HepG2 (cell line): ENCODE measurements at places on chromosomes 2 and 18.

DNA sequence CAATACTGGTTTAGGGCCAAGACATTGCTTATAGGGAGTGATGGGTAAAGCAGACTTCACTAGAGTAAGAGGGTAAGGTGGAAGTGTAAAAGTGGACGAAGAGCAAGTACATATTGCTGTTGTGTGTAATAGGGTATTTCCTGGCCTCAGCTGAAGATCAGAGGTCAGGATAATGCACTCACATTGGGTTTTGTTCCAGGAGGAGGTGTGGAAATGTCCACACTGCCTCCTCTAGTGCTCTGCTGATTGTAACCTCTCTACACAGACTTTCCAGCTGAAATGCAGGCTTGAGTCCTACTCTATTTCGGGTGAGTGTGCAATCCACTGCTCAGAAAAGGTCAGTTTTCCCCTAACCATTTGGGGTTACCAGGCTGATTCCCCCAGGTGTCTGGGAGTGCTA lies 41.7 kb upstream of the PLA2R1 start:
- DNase-seq = no peak

- no peak for DNase-seq
These were observed 112.2 kb upstream of the FZD5 start for GRCh38 chr2:207881902-207882301.

- no peak for DNase-seq
These were observed 77.8 kb downstream of the GALNT14 start for GRCh38 chr2:31060397-31060796.

DNA sequence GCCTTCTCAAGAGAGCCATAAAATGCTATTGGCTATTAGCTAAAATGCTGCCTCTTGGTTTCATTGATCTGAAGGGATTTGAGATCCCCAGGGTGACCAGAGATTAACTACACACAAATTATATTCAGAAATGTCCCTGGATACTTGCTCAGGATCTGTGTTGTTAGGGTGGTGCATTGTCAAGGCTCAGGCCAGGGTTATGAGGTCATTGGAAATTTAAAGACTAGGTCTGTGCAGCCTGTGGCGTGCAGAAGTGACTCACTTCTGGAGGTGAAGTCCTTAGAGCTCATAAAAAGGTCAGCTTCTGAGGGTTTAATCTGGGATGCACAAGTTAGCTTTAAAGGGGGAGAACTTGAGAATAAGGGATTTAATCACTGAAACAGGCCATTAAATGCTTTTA lies 23.5 kb downstream of the LRRTM1 start:
- DNase-seq = no peak

DNA sequence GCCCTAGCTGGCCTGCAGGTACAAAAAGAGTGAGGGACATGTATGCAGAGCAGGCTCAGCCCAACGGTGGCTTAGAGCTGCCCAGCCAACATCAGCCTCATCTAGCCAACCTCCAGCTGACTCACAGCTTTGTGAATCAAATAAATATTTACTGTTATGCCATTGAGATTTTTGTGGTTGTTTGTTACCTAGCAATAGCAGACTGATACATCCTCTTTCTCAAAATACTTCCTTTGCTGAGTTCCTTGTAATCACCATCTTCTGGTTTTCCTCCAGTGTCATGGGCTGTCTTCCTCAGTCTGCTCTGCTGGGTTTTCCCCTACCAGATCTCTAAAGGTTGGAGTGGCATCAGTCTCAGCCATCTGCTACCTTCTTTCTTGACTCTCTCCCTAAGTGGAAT lies 126.6 kb upstream of the SLC1A4 start:
- DNase-seq = no peak

DNA sequence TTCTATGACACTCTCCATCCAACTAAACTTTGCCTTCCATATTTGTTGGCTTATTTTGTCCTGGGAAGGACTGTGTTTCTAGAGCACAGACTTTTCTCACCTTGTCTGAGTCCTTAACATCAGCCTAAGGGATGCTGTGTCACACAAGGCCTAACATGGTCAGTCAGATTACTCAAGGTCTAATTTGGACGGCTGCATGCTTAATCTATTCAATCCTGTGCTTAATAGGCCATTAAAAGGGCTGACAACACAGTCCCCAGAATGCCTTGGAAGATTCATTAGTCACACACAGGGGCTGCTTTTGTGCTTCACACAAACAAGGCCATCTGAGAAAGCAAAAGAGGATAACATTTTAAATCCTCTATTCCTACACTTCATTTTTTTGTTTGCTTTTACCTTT lies 84.0 kb downstream of the DYNAP start:
- DNase-seq = no peak

DNA sequence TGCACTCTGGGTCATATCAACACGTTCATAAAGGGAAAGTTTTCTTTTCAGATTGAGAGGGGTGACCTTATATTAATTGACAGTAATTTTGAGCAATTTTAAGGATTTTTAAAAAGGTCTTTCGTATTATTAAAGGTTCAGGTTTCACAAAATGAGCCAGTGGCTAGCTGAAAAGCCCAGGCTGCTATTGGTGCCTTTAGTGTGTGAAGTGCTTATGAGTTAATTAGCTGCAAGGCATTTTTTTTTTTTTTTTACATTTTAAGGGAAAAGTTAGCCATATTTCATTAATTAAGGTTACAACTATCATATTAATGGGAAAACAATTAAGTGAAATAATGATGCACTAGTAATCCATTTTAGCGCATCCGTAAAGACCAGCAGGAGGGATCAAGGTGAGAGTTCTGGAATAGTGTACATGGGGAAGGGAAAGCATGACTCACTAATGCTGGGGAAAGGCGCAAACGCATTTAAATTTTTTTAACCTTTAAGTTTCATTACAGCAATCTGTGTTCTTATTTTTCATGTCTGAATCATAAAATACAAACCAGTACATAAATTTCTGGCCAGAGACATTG lies 200.0 kb downstream of the ZNF407 start:
- DNase-seq = no peak

- peak; percentile 37 for DNase-seq
These were observed 27.0 kb downstream of the FOSL2 start for GRCh38 chr2:28419443-28420270.

GRCh38 chr2:224895377-224895776 lies 146.9 kb downstream of the DOCK10 start:
- no peak for DNase-seq

DNA sequence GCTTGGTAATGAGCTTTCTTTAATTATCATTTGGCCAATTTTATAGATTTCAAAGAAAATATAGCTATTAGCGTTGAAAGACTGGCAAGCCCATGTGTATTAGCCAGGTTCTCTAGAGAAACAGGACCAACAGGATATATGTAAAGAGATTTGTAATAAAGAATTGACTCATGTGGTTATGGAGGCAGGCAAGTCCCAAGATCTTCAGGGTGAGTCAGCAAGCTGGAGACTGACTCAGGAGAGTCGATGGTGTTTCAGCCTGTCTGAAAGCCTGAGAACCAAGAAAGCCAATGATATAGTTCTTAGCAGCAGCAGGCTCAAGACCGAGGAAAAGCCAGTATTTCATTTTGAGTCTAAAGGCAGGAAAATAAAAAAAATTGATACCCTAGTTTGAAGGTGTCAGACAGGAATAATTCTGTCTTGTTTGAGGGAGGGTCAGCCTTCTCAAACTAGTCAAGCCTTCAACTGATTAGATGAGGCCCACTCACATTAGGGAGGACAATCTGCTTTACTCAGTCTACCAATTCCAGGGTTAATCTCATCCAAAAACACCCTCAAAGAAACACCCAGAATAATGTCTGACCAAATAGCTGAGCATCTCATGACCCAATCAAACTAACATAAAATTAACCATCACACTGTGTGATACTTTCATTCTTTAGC lies 78.3 kb upstream of the CRIM1 start:
- DNase-seq = no peak

DNA sequence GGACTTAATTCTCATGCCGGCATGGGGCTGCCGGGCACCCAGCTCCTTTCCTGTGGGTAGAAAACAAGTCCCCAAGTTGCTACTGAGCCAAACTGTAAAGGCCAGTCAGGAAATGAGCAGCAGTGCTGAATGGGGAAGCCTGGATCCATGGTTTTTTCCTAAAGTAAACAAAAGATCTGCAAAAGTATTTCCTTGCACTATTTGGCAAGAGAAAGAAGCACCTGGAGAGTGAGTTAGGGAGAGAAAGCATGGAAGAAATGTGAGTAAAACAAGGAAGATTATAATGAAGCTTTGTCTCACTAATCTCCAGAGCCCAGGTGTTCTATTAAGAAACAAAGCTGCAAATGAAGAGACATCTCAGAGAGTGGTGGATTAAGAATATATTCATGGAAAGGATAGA lies 117.6 kb downstream of the METTL8 start:
- DNase-seq = no peak

GRCh38 chr2:29920130-29920577 lies 1.2 kb downstream of the ALK start:
- no peak for DNase-seq

- DNase-seq = no peak
These were observed 9.9 kb upstream of the SLC66A3 start for GRCh38 chr2:11145350-11145749.

DNA sequence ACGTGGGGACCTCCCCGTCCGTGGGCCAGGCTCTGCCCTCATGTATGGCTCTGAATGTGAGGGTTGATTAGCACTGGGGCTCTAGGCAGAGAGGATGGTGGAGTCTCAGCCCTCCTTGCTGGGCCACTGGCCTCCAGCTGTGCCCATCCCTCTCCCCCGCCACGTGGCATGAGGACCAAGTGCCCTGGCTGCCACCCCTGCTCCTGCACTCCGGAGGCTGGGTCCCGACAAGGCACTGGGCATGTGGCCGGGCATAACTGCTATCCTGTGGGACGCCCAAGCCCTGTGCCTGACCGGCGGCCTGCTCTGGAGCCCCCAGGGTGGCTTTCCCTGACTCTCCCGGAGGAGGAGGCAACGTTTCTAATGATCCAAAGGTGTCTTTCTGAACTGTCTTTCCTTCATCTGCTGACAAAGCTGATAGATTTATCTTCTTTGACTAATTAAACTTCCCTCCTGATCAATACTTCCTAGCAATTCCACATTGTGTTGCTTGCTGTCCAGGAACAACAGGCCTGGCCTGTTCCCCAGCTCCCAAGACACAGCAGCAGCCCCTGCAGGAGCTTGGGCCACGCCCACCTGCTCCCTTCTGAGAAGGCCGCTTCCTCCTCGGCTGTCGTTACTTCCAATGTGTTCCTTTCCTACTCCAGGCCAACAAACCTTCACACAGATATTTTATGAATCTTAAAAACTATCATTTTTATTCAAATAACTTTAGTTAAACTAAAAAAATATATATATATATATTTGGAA lies 132.0 kb downstream of the SNTG2 start:
- DNase-seq = no peak

DNA sequence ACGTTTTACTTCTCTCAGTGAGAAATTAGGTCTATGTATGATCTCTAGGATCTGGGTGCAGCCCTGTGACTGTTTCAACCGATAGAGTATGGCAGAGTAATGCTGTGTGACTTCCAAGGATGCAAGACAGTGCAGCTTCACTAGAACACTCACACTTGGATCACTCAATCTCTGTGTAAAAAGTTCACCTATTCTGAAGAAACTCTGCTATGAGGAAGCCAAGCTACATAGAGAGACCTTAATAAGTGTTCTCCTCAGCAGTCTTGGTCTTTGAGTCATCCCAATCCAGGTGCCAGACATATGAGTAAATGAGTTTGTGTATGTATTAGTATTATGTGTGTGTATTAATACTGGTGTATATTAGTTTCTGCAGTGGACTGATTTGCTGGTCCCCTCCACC lies 335.0 kb downstream of the NR4A2 start:
- no peak for DNase-seq

DNA sequence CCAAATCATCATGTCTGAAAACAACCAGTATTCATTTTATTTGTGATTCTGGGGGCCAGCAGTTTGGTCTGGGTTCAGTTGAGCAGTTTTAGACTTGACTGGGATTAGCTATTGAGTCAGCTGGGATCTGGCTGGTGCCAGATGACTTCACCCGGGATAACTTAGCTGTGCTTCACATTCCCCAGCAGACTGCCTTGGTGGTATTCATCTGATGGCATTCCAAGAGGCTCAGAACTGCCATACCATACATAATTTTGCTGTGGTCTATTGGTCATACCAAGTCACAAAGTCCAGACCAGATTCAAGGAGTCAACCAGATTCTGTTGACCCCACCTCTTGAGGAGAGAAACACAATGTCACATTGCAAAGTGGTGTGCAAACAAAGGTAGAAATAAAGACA lies 7.8 kb upstream of the FSHR start:
- no peak for DNase-seq

- DNase-seq = no peak
These were observed 182.9 kb downstream of the DYM start for GRCh38 chr18:49277395-49278036.

DNA sequence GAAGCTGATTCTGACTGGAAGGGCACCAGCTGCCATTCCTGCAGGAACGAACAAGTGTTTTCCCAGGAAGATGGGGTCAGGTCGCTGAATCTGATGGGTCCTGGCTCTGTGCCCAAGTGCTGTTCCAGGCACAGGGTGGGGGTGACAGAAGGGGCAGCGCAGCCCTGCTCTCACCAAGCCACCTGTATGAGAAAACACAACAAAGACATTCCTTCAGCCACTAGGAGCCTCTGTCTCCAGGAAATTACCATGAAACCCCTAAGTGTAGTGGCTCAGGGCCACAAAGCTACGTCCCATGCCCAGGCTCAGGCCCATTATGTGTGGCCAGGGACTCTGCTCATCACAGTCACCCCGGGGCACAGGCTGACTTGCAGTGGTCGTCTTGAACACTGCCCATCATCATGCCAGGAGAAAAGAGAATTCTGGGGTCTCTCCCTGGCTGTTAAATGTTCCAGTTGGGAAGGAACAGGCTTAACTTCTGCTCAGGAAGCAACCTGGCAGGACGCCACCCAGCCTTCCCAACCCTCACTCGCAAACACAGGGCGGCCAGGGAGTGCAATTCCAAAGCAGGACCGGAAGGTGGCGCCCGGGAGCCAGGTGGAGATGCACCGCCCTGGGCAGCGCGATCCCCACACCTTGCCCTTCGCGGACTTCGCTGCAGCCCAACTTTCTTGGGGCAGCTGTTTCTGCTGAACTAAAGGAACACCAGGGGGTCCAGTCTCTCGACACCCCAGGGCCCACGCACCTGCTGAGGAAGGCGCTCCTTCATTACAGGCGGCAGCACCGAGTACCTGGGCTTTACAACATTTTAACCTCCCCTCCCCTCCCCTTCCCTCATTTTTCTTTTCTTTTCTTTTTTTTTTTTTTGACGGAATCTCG lies 11.0 kb upstream of the SFTPB start:
- DNase-seq = peak; percentile 62

DNA sequence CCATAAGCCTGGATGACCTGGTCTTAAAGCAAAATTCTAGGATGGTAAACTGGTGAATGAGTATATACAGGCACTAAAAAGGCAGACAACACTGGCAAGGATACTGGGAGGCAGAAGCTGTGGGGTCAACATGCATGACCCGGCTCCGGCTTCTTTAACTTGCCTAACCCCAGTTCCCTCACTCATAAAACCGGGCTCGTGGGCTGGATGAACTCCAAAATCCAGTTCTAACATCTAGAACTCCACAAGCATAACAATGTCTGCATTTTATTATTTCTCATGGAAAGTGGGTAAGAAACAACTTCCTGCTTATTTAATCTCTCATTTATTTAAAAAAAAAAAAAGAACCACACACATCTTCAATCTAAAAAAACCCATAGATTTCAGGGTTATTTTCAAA lies 57.3 kb downstream of the FARSB start:
- DNase-seq = no peak
